Retinal pigment epithelial cell (primary cell): ENCODE measurements at places on chromosomes 12 and 14.
A peak's percentile ranks its signal among the peaks of the same experiment; 100 is the strongest.

- DNase-seq: no peak
Measured at GRCh38 chr12:109739747-109740693, 26.4 kb downstream of the FAM222A start.

- peak; percentile 39 for DNase-seq
Measured at GRCh38 chr12:28872654-28873268, 276.3 kb upstream of the FAR2 start.

DNA sequence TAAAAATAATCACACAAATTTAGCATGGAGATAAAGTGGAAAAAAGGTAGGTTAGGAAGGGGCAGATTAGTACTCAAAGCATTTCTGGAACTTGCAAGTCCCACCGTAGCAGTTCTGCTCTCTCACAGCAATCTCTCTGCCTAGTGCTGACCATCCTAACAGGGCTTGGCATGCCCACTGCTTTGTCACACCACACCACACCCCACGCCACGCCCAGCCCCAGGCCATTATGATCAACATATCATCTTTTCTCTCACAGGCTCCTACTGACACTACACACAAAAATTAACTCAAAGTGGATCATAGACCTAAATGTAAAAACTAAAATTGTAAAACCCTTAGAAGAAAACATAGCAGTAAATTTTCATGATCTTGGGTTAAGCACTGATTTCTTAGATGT, 273.7 kb downstream of the DAD1 start:
- DNase-seq: no peak

GRCh38 chr14:71606064-71606463, 326.2 kb upstream of the RGS6 start:
- DNase-seq: no peak

DNA sequence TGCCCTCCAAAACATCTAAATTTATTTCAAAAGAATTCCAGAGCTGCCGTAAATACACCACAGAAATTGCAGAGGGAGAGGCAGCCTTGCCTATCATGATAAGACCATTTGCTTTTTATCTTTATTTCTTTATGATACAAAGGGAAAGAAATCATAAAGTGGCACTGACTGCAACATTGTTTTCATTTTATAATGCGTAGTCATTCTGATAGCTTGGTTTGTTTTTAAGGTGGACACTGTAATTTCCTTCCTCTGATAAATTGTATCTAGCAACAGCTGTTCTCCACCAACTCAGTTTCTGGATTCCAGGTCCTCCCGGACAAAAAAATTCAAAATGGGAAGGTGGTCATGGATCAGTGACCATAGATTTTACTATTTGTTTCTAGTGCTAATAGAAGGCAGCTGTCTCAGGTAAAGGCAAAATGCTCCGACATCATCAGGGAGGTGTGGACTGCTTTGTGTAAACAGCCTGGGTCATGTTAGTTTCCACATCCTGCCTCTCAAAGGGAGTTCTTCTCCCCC, 623 bp upstream of the TSPAN8 start:
- no peak for DNase-seq

DNA sequence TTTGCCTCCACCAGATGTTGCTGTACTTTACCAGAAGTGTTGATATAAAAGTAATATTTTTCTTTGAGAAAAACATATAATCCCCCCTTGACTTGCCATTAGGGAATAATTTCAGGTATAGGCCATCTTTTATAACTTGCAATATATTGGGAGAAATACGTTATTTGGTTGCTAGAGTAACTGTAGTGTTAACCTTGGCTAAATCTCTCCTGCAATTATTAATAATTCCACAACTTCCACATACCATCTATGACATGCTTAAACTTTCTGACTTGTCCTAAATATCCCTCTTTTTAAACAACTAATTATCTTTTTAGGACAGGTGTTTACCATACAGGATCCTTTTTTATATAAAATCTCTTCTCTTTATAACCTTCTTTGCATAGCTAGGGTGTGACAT, 1048.2 kb downstream of the SLC16A7 start:
- DNase-seq: no peak

DNA sequence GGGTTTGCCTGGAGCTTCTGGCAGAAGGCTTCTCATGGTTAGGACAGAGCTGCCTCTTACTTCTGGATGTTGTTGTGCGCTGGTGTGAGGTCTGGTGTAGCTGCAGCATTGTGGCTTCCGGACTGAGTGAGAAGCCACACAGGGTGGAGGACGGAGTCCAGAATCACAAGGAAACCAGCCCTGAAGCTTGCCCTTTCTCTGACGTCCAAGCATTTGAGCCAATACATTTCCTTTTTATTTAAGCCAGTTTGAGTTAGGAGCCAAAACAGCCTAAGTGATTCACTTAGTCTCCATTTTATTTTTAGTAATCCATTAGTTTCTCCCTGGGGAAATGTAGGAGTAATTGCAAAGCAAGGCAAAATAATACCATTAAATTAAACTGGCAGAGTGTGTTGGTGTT, 402.4 kb upstream of the RGS6 start:
- DNase-seq: no peak

DNA sequence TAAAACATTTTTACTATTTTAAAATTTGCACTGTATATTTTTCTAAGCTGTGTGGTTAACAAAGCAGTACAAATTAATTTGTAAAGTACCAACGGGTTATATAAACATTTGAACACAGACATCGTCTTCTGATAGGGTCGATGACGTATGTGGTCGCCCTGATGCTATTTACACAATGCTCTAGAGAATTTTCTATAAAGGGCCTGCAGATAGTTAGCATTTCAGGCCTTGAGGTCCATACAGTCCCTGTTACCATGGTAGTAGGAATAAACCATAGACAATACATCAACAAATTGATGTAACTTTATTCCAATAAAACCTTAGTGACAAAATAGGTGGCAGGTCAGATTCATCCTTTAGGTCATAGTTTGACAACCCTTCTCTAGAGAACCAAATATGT, 25.7 kb upstream of the PDZRN4 start:
- DNase-seq: no peak

- DNase-seq: no peak
Measured at GRCh38 chr14:85483652-85484051, 46.3 kb upstream of the FLRT2 start.

DNA sequence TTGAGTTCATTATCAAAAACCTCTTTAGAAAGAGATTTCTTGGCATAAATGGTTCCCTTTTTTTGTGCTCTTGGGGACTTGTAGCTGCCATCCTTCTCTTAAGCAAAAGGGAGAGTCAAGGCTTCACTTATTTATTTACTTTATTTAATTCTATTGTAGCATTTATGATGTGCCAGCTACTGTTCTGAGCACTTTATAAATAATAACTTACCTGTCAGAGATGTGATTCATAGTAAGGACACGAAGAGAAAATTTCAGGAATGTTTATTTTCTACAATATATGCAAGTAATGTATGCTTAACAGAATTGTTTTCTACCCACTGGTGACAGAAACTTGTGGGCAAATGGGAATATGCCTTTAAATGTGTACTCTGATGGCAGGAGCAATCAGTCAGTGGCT, 33.3 kb downstream of the TMEM117 start:
- no peak for DNase-seq

GRCh38 chr14:76918782-76919394, 92.7 kb downstream of the LRRC74A start:
- peak; percentile 96 for DNase-seq

DNA sequence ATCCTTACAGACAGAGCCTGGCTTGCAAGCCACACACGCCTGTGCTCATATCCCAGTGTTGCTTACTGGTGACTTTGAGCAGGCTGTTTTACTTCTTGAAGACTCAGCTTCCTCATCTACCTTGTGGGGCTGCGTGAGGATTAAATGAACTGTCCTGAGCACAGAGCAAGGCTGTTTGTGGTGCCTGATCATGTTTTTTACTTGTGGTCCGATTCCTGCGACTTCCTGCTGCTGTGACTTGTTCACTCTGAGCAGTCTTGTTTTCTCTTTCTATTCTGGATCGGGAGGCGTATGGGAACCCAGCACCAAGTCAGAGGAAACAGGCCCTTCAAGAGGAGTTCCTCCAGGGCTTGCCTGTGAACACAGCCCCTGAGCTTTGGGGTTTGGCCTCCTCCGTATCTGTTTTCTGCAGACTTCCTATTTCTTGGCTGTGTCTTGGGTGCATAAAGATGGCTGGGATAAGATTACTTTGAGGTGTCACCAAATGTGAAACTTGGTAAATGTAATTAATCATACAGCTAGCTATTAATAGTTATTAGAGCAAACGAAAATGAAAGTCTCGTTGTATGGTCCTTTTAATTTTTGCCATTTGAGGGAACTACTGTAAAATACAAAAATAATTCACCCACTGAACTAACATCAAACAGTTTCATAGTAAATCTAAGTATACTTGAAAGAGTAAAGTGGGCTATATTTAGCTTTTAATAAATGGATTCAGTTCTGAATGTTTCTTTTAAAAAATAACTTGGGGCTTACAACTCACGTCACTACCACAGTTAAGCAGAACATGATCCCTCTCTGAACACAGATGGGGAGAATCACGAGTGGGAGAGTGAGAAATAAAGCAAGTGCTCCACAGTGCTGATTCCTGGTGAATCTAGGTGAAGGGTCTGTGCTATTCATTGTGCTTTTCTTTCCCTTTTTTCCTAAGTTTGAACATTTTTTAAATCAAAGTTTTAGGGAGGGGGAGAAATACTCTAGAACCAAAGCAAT, 251.5 kb downstream of the FOXN3 start:
- DNase-seq: no peak

DNA sequence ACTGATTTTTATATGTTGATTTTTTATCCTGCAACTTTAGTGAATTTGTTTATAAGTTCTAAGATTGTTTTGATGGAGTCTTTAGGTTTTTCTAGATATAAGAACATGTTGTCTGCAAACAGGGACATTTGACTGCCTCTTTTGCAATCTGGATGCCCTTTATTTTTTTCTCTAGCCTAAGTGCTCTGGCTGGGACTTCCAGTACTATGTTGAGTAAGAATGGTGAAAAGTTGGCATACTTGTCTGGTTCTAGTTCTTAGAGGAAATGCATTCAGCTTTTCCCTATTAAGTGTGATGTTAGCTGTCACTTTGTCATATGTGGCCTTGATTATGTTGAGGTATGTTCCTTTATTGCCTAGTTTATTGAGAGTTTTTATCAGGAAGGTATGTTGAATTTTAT, 68.1 kb downstream of the ERC1 start:
- no peak for DNase-seq

DNA sequence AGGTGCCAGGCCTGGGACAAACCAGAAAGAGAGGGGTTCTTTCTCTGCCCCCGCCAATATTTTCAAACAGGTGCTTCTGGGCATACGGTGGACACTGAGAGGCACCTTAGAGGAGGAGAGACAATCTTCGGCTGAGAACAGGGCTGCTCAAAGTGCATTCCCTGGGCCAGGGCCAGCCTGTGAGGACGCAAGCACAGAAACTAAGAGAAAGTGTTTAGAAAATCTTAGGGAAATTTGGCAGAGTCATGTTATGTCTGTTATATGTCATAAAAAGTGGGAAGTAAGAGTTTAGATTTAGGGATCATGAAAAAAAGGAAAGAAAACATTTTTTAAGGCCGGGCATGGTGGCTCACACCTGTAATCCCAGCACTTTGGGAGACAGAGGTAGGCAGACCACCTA, 83.7 kb downstream of the VWF start:
- no peak for DNase-seq

- no peak for DNase-seq
Measured at GRCh38 chr12:19891936-19892591, 452.8 kb downstream of the AEBP2 start.
